GM04504 (cell line): ENCODE measurements at places on chromosomes 1 and 21.

DNA sequence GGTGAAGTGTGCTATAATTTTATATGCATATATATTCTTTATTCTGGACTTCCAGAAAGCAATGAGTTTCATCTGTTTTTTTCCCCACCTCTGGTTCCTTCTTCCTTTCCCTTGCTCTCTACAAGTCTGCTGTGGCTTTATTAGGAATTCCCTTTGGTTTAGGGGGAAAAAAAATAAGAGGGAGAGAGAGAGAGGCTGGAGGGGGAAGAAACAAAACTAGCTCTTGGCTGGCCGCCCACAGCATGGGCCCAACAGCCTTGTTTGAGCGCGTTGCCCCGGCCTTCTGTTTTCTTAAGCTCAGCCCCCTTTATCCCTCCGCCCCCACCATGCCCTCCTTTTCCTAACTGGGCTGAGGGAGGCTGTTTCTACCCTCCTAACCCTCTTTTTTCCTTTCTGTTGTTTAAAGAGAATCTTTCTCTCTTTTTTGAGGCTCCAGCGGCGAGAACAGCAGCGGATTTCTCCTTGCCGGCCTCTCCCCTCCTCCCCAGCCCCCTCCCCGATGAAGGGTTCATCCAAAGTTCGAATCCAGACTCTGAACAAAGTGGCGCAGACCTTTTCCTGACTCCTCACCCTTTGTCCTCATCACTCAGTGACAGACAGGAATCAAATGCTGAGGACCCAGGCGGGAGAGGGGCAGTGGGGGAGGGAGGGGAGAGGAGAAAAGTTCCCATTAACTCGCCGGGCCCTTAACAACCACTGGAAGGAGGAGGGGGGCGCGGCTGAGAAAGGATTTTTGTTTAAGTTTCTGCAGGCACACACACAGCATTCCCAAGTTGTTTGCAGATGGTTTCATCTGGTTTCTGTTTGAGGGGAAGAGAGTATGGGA lies 29.7 kb downstream of the PBX1 start:
- no peak for DNase-seq

DNA sequence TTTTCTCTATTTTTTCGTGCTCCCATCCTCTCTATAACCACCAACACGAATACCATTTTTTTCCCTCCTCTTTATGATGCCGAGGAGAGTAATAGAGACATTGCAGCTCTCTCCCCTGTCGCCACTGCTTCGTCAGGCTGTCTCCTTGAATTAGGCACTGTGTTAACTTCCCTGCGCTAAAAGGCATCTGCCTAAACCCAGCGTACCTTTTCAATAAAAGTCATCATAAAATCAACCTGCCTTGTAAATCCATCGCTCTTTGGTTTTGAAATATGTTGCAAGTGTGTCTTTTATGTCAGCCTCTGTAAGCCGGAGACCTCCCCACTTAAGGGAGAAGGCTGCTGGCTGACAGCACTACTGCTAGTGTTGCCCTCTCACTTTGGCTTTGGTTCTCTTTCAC lies 8.7 kb downstream of the RNF220 start:
- DNase-seq = no peak

- DNase-seq = peak; percentile 31
Measured at GRCh38 chr1:2132222-2133038, 62.1 kb downstream of the FAAP20 start.

- DNase-seq = no peak
Measured at GRCh38 chr1:203526572-203526971, 32.6 kb downstream of the OPTC start.

DNA sequence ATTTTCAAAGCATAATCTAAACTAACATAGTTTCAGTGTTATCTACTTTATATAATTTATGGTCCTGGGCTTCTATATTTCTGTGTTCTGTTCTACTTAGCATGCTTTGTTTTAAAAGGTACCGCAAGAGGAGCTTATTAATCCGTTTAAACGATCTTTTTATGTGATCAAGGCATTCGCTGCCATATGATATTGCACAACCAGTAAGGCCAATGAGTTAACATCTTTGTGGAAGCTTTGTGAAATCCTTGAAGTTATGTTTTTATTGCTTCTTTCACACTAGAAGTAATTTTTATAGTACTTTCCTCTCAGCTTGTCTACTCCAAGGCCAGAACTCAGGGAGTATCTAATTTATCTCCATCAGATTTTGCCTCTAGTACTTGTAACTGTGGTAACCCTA lies 8.9 kb downstream of the LRRC8C start:
- DNase-seq = no peak

GRCh38 chr1:234737967-234738314 lies 128.0 kb upstream of the IRF2BP2 start:
- DNase-seq = no peak

DNA sequence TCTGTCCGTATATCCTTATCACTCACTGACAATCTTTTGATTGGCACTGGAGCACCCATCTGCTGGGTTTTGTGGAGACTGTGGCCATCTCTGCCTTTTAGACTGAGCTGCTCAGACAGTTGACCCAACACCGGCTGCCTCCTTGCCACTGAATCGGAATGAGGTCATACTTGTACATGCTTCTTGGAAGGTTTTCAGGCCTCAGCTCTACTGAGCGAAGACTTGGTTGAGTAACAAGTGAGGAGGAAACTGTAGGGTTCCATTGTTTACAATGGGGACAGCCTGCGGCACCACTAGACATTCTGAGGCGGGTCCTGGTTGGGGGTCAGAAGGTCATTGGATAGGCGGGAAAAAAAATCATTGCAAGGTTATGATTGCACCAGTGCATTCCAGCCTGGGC lies 320.3 kb downstream of the KIF26B start:
- peak; percentile 24 for DNase-seq

- no peak for DNase-seq
Measured at GRCh38 chr1:59094001-59094400, 202.9 kb upstream of the FGGY start.
